ENCODE measurements at places on chromosomes 2 and 18.

DNA sequence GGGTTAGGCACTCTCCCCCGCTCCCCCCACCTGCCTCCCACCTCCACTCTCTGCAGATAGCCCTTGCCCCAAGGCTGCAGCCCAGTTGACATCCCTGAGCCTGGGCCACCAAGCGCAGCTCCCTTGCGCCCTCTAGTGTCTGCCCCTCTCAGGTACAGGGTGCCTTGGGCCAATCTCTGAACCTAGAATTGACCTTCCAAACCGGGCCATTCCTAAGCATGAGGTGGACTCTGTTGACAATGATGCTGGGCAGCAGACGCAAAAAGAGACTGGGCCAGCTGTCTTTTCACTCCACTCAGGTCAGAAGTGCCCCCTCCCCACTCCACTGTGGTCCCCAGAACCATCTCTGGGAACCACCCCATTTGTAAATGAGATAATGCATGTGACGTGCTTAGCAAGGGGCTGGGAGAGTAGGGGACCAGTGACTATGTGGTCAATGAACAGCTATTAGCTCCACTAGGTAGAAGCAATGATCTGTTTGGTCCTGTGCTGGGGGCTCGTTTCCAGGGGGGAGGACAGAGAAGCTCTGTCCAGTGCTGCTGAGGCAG is 43.3 kb upstream of the PLB1 start:
- DNase-seq, result peak; percentile 75

- no peak for DNase-seq
Measured at GRCh38 chr2:238418196-238418998, 8.3 kb upstream of the ASB1 start.

GRCh38 chr2:132038179-132038882 is 123.4 kb downstream of the ANKRD30BL start:
- DNase-seq, result no peak

DNA sequence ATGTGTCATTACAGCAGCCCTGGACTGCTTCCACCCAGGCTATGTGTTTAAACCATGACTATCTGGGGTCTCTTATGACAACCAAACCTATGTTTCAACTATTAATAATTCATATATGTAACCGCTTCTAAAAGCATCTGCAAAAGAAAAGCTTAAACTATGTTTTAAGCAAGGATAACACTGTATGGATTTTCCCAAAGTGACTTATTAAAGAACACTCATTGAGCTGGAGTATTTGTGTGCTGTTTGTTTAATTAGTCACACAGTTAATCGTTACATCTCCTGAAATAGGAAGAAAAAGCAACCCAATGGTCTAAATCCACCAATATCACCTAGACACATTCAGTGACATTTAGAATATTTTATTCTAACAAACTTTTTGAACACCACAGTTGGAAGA is 51.3 kb downstream of the TMEM163 start:
- no peak for DNase-seq

Measured in CD4-positive, alpha-beta T cell treated with Interleukin-1 beta for 1 hour (primary cell).